ENCODE measurements at places on chromosomes 12 and 14.

DNA sequence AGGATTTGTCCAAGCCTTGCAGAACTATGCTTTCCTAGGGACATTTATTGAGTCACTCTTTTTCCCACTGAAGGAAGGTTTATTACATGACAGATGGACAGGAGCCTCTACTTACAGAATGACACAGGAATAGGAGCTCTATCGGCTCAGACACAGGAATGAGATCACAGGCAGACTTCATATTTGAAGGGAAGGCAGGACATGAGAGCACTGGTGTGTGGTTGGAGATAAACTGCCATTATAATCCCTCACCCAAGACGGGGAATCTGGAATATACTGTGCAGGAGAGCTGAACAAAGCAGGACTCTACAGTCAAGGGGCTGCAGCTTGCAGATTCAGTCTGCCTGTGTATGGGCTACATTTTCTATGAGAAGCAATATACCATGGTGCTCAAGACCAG, 26.8 kb upstream of the IL22 start:
- DNase-seq, result no peak

GRCh38 chr12:103884316-103884715, 43.3 kb upstream of the NT5DC3 start:
- DNase-seq, result no peak

GRCh38 chr14:65290830-65291229, 121.7 kb upstream of the FUT8 start:
- DNase-seq, result no peak

DNA sequence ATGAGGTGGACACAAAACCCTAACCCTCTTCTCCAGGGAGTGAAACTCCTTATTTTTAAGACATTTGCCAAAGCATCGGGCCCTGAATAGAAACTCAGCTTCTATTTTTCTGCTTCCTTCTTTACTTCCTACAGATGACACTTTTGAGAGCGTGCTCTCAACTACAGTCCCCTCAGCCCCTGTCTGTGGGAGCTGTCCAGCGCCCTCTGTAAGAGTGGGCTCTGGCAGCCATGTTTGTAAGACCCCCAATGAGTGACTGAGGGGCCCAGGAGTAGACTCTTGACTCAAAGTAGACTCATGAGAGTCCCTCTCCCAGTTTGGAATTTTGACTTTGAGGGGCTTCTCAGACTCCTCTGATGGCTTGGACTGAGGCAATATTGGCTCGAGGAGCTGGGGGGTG, 25.5 kb upstream of the BATF start:
- no peak for DNase-seq

DNA sequence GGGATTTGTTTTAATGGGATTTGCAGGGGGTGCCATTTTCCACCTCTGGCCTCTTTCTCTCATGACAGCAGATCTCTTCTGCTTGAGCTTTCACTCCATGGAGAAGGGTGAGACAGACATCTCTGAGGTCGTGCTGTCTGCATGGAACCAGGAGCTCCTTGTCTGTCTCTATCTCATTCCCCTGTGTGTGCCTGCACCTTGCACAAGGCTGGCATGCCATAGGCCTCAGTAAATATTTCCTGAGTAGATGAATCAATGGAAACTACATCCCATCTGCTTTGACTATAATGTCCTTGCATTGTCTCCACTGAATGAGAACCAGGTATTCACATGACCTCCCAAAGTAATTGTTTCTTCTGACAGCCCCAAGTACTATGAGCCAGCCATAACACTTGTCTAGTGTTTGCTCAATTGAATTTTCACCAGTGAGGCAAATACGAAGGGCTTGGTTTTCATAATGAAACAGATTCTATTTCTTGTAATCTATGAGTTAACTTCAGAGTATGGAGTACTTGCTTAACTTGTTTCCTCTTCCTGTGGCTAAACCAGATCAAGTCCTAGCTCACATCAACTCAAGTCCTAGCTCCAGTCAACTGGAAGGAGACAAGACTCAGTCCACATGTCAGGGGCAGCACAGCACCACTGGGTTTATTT, 32.3 kb downstream of the KCNK13 start:
- DNase-seq, result no peak

- DNase-seq, result no peak
These were observed 27.2 kb upstream of the ADAMTS20 start for GRCh38 chr12:43579206-43579605.

- DNase-seq, result no peak
These were observed 160.9 kb downstream of the SPTSSA start for GRCh38 chr14:34300882-34301734.

- no peak for DNase-seq
These were observed 21.6 kb downstream of the TMTC2 start for GRCh38 chr12:82708061-82708879.

- DNase-seq, result no peak
These were observed 139.8 kb downstream of the ANO6 start for GRCh38 chr12:45355730-45356129.

DNA sequence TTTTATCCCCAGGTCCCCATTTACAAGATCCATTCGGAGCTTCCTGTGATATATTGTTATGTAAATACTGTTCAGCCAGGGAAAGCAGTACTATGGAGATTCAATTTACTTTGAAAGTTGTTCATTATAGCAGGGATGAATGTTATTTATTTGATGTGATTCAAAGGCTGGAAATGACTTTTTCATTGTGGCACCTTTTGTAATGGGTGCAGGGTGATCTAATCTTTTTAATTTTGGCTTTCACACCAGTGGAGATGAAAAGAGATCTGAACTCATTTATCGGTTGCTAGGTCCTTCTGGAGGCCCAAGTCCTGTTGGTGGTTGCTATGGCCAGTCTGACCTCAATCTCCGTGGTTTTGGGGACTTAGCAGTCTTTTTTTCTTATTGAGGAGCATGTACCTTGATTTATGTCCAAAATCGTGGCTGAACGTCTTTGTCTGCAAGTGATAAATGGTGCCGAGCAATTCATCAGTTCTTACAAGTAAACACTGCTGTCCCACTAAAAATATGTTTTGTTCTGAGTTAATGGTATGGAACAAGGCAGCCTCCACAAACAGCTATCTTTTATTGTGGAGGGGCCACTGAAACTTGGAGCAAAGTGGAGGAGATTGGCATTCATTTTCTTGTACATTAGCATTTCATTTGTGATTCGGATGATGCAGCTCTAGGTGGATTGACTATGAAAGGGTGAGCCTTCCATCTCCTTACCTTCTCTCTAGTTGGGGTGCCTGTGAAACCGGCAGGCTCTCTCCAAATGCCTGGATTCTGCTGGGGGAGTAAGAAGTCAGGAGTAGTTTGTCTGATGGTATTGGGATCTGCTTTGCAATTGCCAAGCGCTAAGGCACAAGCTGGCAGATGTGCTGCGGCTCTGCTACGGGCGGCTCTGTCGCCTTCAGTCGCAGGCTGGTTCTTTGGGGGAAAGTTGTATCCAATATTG, 2.0 kb downstream of the RMST start:
- no peak for DNase-seq

GRCh38 chr12:24561882-24562770, 386.8 kb downstream of the BCAT1 start:
- peak; percentile 60 for DNase-seq

DNA sequence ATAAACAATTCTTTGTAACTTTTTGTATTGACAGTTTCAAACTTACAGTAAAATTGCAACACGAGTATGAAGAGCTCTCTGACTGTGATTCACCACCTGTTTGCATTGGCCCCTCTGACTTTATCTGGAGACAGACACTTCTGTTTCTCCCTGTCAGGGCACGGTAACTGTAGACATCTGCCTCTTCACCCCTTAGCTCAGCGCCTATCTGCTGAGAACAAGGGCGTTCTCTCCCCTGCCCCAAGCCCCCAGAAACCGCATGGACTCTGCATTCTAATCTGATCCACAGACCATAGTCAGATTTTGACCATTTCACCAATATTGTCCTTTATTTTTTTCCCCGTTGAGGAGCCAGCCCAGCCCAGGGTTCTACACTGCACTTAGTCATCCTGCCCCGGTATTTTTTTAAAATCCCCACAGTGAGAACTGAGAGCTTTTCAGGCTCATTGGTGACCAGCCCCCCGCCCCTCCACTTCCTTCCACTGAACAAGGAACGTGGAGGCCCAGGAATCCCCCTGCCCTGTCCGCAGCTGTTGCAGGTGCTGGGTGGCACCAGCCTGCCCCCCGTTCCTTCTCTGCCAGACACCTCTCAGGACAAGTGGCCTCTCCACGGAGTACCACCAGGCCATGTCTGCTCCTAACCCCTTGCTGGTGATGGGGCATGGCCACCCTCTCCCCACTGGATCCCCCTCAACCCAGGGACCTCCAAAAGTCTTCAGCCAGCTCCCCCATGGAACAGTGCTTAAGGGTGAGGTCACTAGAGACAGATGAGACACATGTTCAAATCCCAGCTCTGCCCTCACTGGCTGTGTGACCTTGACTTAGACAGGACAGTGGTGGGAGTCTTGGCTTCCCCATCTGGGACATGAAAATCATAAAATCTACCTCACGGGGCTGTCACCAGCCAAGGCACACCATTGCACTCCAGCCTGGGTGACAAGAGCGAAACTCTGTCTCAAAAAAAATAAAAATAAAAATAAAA, 11.2 kb downstream of the RHOF start:
- peak; percentile 62 for DNase-seq

- DNase-seq, result no peak
These were observed 244.4 kb upstream of the GARIN2 start for GRCh38 chr14:66944872-66945271.
